ENCODE measurements at places on chromosomes 6 and 20.

DNA sequence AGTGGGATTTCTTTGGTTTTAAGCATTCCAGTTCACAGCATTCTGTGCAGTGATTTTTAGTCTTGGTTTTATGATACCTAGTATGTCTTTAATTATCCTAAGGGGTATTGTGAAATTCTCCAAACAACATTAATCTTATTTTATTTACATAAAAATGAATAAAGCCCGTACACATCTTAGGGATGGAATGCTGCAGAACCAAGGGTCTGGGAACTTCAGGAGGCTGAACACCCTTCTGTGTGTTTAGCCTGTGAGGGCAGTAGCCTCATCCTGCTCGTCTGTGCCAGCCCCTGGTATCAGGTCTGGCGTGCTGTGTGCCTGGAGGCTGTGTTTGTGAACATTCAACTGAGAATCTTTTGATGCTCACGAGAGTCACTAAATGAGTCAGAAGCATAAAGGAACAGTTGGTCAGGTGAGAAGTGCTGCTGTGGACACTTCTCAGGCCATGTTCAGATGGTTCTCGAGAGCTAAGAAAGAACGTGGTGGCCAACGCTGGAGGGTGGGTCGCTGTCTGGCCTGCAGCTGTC lies 25.2 kb upstream of the C20orf204 start:
- no peak for DNase-seq

- no peak for DNase-seq
These were observed 110.7 kb upstream of the ADGRF1 start for GRCh38 chr6:47152666-47153403.

- no peak for DNase-seq
These were observed 44.7 kb upstream of the SIRPG start for GRCh38 chr20:1702328-1702727.

DNA sequence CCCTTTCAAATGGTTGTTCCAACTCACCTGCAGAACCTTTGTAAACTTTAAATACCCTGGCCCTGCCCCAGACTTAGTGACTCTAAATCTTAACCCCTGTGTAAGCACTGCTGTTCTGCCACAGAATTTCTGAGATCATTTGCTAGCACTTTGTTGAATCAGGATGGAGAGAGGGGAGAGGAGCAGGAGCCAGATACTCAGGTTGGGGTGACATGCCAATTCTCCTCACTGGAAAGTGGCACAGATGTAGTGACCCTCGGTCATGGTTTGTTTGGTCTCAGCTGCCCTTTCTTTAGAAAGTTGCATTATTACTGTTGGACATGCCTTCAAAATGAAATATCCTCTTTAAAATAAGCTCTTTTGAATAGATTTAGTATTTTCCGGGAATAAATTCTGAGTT lies 168.0 kb downstream of the ZFAND3 start:
- no peak for DNase-seq

GRCh38 chr6:122476131-122476530 lies 4.5 kb upstream of the SERINC1 start:
- DNase-seq: no peak

DNA sequence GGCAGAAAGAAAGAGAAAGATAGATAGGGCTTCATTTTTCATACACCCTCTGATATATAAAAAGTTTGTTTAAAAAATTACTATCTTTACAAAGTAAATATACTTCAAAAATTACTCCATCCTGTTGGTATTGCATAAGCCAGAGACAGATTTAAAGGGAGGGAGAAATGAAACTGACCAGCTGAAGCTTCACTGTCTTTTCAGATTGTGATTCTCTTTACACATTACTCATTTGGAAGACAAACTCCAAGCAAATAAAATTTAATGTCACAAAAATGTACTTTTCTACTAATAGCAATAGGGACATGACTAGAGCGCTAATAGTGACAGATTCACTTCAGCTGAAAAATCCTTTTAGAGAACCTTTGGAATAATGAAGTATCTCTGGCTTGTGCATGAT lies 38.6 kb upstream of the MARCKS start:
- DNase-seq: no peak

- no peak for DNase-seq
These were observed 7.3 kb downstream of the SIM1 start for GRCh38 chr6:100457311-100457990.

GRCh38 chr6:35258858-35259193 lies 709 bp upstream of the ZNF76 start:
- no peak for DNase-seq

GRCh38 chr6:135281227-135281626 lies 100.1 kb downstream of the MYB start:
- no peak for DNase-seq

GRCh38 chr6:12313992-12314589 lies 23.9 kb downstream of the EDN1 start:
- no peak for DNase-seq

DNA sequence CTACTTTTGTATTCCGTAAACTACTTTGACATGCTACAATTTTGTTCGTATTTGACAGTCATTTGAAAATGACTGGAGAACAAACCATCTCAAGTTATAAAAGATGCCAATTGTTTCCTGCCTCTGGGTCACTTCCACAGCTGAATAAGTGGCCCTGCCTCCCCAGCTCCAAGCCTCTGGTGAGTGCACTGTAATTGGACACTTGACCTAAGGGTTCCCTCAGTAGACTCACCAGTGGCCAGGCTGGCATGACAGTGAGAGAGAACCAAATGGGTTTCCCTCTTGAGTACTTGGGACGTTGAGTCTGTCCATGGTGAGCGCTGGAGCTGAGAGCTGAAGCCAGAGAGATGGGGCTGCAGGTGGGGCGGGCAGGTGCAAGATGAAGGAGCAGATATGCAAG lies 57.1 kb downstream of the SLC35D3 start:
- no peak for DNase-seq

DNA sequence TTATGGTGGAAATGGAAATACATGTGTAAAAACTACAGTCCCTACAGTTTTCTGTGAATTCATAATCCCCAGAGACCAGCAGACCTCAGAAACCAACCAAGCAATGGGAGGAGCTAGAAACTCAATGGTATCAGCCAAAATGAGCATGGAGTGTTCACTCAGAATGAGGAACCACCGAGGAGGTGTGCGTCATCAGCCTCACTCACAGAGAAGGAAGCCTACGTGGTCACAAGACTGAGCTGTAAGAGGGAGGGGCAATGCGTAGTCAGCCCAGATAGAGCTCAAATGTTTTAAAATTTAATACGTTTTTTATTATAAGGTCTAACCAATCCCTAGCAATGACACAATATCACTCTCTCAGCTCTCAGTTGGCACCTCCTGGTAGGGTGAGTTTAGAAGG lies 17.4 kb downstream of the MYLK4 start:
- no peak for DNase-seq

GRCh38 chr20:63125581-63125837 lies 90.4 kb downstream of the YTHDF1 start:
- no peak for DNase-seq

GRCh38 chr20:45835825-45836224 lies 2.2 kb downstream of the SNX21 start:
- DNase-seq: no peak

- no peak for DNase-seq
These were observed 181.2 kb upstream of the FOXQ1 start for GRCh38 chr6:1130709-1131108.

- no peak for DNase-seq
These were observed 95.6 kb downstream of the HDGFL1 start for GRCh38 chr6:22664968-22665367.

DNA sequence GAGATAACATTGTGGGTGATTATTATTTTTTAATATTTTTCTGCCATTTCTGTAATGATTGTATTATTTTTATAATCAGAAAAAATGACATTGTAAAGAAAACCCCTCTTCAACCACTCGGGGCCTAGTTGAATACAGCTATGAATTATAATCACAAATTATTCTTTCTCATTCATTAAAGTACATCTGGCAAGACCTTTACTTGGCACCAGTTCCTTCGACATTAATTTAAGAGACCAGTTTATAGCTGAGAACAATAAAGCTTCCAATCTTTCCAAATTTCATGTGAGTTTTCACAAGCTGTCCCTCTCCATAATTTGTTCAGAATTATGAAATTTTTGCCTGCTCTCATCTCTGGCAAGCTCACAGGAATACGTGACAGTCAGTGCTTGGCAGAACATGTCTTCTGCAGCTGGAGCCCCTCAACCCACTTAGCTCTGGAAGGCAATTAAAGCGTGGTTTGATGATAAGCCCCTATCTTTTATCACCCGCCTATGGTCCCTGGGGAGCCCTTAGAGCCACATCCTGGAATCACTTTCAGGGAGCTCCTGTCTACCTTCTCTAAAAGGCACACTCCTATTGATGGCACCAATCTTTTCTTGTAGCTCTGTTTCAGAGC lies 237.2 kb upstream of the PRND start:
- DNase-seq: no peak

GRCh38 chr6:22045261-22045912 lies 251.4 kb downstream of the PRL start:
- DNase-seq: no peak

- DNase-seq: no peak
These were observed 97.0 kb downstream of the FOXF2 start for GRCh38 chr6:1486387-1486786.

- no peak for DNase-seq
These were observed 9.3 kb downstream of the ROMO1 start for GRCh38 chr20:35708502-35708901.

GRCh38 chr20:60395991-60396390 lies 437.8 kb downstream of the CDH26 start:
- no peak for DNase-seq

GRCh38 chr6:162177746-162178145 lies 549.8 kb downstream of the PRKN start:
- no peak for DNase-seq

- no peak for DNase-seq
These were observed 800 bp downstream of the ABCC10 start for GRCh38 chr6:43428112-43428570.

GRCh38 chr20:63064310-63064709 lies 57.5 kb upstream of the BHLHE23 start:
- DNase-seq: no peak

DNA sequence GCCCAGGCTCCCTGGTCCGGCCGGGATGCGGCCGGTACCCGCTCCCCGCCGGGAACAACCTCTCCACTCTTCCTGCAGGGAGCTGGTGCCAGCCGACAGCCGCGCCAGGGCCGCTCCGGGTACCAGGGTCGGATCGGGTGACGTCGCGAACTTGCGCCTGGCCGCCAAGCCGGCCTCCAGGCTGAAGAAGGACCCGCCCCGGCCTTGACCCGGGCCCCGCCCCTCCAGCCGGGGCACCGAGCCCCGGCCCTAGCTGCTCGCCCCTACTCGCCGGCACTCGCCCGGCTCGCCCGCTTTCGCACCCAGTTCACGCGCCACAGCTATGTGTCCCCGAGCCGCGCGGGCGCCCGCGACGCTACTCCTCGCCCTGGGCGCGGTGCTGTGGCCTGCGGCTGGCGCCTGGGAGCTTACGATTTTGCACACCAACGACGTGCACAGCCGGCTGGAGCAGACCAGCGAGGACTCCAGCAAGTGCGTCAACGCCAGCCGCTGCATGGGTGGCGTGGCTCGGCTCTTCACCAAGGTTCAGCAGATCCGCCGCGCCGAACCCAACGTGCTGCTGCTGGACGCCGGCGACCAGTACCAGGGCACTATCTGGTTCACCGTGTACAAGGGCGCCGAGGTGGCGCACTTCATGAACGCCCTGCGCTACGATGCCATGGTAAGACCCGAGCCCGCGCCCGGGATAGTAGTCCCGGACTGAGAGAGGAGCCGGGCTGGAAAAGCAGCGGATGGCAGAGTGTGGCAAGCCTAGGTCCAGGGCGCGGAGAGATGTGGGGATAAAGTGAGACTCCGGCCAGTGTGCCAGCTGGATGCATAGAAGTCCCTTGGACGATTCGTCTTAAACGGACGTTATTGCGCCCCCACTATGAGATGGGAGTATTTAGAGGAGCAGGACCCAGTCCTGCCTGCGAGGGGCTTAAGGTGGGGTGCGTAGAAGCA lies at the start of gene NT5E:
TSS of gene NT5E (plus strand) at position 266 of the 942 bp plus-strand sequence. CDS start at position 323, 57 bp downstream.
- DNase-seq: no peak

- DNase-seq: no peak
These were observed 43.4 kb downstream of the DLGAP4 start for GRCh38 chr20:36349384-36350170.

GRCh38 chr20:1225783-1226654 lies at the start of gene RAD21L1:
Gene RAD21L1 (plus strand): TSS chr20:1226044. CDS start chr20:1228454, 2,410 bp downstream.
- peak; percentile 68 for DNase-seq

DNA sequence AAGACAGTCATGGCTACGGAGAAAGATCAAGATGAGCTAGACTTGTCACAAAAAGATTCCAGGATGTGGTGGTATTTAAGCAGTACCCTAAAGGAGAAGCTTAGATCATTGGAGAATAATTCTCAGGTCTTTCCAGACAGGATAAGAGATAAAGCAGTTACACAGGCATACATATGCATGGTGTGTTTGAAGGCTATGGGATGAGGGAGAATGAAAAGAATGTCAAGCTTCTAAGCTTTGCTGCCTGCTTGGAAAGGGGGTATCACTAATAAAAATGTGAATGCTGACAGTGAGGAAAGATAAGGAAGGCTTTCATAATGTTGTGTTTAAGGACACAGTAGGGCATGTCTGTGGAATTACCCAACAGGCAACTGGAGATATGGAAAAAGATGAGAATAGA lies 28.1 kb downstream of the RWDD2A start:
- no peak for DNase-seq

- DNase-seq: no peak
These were observed 7.7 kb upstream of the CD109 start for GRCh38 chr6:73688351-73688750.

GRCh38 chr20:40019510-40019909 lies 669.5 kb downstream of the MAFB start:
- no peak for DNase-seq

All from activated CD4-positive, alpha-beta T cell treated with anti-CD3 and anti-CD28 coated beads, Interleukin-2, amount 50 U/mL, for 24 hours (primary cell).